Liver (tissue), 10 donors: ENCODE measurements at places on chromosomes 12 and 14.

DNA sequence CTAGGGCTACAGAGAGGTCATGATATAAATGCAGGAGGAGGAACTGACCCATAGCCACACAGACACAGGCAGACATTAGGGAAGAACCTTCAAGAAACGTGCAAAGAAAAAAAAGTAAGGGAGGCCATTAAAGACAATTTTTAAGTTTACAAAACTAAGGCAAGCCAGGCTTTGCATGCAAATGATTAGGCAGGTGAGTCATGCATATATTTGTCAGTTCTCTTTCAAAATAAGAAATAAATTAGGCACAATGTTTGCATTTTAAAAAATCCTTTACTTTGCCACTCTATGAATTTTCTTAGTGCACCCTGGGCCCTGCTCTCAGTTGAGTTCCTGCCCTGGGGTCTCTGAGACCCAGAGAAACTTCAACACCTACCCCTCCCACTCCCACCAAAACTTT is 75.0 kb downstream of the PRMT8 start:
- no peak for DNase-seq

DNA sequence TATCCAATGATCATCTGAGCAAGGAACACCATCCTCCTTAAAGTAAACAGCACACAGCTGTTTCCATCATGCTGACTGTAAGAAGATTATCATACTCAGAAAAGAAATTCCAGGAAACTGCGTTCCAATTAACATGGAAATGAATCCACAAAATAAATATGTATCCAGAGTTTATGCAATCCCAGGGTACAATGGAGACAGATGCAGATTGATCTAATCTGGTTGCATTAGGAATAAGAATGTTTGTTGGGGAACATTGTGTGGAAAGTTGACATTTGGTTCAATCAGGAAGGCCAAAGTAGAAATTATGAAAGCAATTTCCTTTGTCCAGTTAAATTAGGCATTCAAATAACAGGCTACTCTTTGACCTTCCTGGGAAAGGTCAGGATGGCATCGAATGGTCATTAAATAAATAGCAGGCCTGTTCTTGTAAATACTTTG is 236.9 kb upstream of the AMIGO2 start:
- DNase-seq = no peak

- no peak for DNase-seq
These were observed 210.0 kb downstream of the RASSF9 start for GRCh38 chr12:85626001-85626783.

DNA sequence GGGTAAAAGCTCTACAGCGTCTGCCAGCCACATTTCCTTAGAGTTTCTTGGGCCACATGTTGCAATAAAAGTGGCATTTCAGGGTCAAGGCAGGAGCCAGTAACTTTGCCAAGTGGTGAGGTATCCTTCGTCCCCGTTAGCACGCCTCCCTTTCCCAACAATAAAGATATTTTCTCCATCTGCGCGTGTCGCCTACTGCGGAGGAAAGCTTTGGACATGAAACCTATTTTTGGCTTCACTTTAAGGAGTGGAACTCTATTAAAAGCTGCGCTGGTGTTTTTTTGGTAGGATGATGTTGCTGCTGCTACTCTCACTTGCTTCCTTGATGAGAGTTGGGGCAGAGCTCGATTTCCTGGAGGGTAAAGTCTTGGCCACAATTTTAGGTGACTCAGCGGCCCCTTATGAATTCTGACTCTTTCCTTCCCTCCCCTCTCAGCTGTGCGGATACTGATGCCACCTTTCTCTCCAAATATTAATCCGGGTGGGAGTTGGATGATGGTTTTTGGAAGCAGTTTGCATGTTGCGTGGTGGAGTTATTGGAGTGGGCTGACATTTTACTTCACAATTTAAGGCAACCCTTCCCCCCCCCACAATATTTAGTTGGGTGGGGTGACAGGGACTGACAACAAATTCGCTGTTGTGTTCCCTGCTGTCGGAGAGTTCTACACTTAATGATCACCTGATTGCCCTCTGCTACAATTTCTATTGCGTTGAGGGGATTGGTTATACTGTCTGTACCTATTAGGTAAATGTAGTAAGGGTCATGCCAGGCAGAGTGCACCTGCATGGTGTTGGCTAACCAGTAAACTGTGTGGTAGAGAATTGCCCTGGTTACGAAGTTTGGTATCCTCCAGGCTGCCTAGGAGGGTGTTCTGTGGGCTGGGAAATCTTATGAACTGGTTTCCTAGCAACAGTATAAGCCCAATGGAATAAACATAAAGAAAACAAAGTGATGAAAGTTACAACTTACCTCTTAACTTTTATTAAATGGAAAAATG is 1.1 kb downstream of the CCDC91 start:
- DNase-seq = peak; percentile 40

- no peak for DNase-seq
These were observed 229.8 kb upstream of the LRIG3 start for GRCh38 chr12:59149995-59150642.

GRCh38 chr14:61573321-61573720 is 122.0 kb upstream of the HIF1A start:
- no peak for DNase-seq

DNA sequence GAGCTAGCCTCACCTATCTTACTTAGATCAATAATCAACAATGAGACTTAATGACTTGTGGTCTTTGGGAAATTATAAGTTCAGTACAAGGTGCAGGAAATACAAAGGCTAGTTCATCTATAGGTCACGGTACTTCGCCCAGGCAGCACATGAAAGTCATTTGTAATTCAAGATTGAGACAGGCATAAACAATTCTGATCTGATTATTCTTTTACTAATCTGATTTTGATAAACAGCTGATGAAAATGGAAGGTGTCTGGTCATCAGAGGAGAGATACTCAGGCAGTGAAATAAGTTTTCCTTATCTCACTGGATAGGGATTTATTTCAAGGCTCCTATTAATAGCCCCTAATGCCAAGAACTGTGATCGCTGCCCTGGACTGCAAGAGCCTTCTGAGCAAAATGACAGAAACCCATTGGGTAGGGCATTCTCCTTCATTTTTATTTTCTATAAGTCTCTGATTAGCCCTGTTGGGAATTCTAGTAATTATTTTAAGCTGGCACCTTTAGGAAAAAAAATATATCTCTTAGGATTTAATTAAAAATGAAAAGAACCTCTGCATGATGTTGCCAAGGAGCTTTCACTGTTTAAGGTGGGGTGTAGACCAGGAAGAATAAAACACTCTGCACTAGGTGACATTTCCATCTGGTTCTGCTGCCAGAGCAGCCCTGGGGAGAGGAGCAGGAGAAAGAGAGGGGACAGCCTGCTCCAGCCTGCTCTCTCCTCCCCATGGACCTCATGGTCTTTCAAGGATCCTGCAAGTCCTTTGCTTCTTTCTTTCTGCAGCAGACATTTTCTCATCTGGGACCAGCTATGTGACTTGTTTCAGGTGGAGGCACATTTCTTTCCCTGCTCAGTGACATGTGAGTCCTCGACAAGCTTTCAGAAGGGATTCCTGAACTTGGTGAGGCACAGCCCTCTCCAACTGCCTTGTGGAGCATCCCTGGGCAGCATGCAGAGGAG is 44.8 kb downstream of the SSPN start:
- DNase-seq = no peak
